Activated CD8-positive, alpha-beta T cell treated with anti-CD3 and anti-CD28 coated beads, Interleukin-2, amount 10 ng/mL, durations not matched to agents 7 days and 5 days (primary cell): ENCODE measurements at places on chromosomes 3 and 15. TPM values are rescaled to one million over a fixed set of nuclear protein-coding genes. Genes with fewer than 3 reads are reported as not detected.
A peak's percentile ranks its signal among the peaks of the same experiment; 100 is the strongest.

LDHAL6B gene
- total RNA-seq = not detected

IQCF2 gene
- total RNA-seq = not detected

LRRC31 gene
- total RNA-seq = not detected

ZNF148 gene
- 39.1 TPM for total RNA-seq

SNURF gene
- 10.3 TPM for total RNA-seq

TEX55 gene
- not detected for total RNA-seq

SLC35G2 gene
- total RNA-seq = 0.16 TPM

- peaks cover 26% of the 10 kb centered on the region for H3K4me1 ChIP-seq
- H3K36me3 ChIP-seq = no peaks in the 10 kb centered on the region
- peaks cover 5% of the 10 kb centered on the region for H3K27me3 ChIP-seq
- H3K27ac ChIP-seq = no peak overlapping the region
- peak; percentile 13 for DNase-seq
Observed at GRCh38 chr3:10556312-10556711, 50.9 kb upstream of the ATP2B2 start.

DNA sequence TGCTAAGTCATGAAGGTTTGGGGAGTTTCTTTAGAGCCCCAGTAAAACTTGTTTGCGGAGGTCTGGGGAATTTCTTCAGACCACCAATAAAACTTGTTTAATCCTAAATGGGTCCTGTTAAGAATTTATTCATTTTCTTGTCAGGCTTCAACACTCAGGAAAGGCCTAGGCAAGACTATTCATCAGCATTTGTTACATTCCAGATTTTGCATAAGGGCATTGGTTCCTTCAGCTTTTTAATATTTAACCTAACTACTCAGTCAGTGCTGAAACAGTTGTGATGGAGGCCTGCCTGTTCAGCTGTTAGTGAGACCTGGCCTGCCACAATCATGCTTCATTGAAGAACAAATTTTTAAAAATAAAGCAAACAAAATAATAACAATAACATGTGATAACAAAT is 954.2 kb upstream of the SEMA6D start:
- DNase-seq = no peak
- no peaks in the 10 kb centered on the region for H3K36me3 ChIP-seq
- no peaks in the 10 kb centered on the region for H3K27me3 ChIP-seq
- H3K27ac ChIP-seq = no peak overlapping the region
- no peak overlapping the region for H3K4me3 ChIP-seq
- H3K4me1 ChIP-seq = no peaks in the 10 kb centered on the region

- no peak for DNase-seq
- peaks cover 23% of the 10 kb centered on the region for H3K4me1 ChIP-seq
- H3K4me3 ChIP-seq = no peak overlapping the region
- peaks cover 37% of the 10 kb centered on the region for H3K36me3 ChIP-seq
Observed at GRCh38 chr15:63553388-63553791, 43.8 kb upstream of the FBXL22 start.

DNA sequence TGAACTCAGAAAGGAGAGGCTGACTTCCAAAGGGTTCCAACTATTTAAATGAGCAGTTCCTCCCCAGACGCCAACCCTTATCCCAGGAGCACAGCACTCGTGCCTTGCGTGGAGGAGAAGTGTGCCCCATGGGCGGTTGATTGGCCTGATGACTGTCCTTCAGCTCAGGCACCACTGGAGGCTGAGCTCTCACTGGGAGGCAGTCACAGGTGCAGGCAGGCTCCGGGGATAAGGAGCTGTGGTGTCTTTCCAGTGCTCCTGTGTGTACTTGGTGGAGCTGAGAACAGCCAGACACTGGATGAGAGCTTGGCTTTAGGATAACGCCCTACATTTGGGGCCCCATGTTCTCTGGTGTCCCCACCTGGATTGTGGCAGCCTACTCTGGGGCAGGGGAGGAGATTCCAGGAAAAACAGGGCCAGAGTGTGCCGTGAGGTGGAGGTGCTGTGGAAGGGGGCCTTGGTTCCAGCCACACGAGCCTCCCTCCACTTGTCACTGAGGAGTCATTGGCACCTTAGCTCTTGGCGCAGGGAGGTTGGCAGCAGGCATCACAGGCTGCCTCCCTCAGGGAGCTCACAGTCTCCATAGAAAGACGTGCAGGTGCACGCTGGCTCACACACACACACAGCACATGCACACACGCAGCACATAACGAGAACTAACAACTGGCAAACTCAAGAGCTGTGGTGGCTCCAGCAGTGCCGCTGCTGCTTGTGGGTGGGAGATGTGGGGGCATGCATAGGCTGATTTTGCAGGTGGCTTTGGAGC is 22.7 kb upstream of the EPHB3 start:
- no peak for DNase-seq
- H3K4me1 ChIP-seq = peaks cover 2% of the 10 kb centered on the region
- no peaks in the 10 kb centered on the region for H3K36me3 ChIP-seq
- H3K27ac ChIP-seq = no peak overlapping the region
- H3K27me3 ChIP-seq = peaks cover 24% of the 10 kb centered on the region

DNA sequence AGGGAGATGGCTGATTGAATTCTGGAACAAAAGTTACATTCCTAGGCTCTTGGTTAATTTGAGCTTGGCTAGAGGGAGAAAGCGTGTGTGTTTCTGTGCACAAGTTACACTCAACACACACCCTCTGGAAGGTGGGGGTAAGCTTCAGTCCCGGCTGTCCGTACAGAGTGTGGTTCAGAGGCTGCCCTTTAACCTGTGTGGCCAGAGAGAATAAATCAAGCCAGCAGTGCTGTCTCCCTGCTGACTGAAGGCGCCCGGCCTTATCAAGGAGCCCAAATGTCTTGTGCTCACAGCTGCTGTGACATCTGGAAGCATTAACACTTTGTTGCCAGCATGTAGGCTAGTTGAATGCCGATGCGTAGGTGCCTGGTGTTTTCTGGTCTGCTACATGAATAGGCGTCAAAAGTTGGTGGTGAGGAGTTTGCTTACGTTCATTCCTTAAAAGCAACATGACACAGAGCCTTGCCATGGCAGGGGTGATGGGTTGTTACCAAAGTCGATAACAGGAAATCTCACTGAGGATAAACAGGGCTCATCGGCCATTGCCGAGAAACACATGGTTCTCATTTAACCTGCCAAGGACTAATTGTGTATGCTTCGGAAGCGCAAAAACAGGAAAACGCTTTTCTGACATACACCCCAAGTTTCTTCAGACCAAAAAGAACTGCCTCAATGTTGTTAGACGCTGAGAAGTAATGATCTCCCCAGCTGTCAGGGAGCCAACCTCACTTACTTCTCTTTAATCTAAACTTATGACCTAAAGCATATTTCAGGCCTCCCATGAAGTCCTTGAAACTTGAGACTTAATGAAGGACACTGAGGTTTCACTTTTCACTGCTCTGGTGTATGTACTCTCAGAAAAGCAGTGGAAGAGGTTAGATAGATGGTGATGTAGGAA is 95.8 kb upstream of the CTDSPL start:
- peaks cover 13% of the 10 kb centered on the region for H3K27me3 ChIP-seq
- H3K4me1 ChIP-seq = peaks cover 5% of the 10 kb centered on the region
- no peak overlapping the region for H3K27ac ChIP-seq
- no peak overlapping the region for H3K4me3 ChIP-seq
- H3K36me3 ChIP-seq = no peaks in the 10 kb centered on the region

- peaks cover 2% of the 10 kb centered on the region for H3K27me3 ChIP-seq
- H3K36me3 ChIP-seq = no peaks in the 10 kb centered on the region
- H3K27ac ChIP-seq = no peak overlapping the region
- H3K4me1 ChIP-seq = no peaks in the 10 kb centered on the region
- DNase-seq = no peak
Observed at GRCh38 chr3:3209714-3210113, 30.2 kb upstream of the CRBN start.

DNA sequence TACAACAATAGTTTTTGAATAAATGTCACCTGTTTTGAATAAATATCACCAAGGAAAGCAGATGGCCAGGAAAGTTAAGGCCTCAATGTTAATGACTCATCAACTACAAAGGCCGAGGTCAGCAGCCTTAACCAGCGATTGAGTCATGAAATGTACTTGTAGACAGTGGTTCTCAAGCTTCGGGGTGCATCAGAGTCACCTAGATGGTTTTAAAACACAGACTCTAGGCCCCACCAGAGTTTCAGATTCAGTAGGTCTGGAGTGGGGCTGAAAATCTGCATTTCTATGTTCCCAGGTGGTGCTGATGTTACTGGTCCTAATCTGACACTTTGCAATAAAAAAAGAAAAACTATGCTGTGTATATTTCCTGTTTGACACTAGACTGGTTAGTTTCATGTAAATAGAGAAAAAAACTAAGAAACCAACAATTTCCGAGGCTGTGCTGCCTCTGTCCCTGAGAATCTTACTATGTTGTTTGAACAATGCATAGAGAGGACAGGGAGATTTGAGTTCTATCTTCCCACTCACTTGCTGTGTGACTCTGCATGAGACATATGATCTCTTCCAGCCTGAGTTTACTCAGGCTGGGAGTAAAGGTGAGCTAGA is 9.8 kb downstream of the RAB27A start:
- no peaks in the 10 kb centered on the region for H3K27me3 ChIP-seq
- DNase-seq = peak; percentile 66
- peak overlapping the region; percentile 57 for H3K4me3 ChIP-seq
- H3K36me3 ChIP-seq = peaks cover 67% of the 10 kb centered on the region

DNA sequence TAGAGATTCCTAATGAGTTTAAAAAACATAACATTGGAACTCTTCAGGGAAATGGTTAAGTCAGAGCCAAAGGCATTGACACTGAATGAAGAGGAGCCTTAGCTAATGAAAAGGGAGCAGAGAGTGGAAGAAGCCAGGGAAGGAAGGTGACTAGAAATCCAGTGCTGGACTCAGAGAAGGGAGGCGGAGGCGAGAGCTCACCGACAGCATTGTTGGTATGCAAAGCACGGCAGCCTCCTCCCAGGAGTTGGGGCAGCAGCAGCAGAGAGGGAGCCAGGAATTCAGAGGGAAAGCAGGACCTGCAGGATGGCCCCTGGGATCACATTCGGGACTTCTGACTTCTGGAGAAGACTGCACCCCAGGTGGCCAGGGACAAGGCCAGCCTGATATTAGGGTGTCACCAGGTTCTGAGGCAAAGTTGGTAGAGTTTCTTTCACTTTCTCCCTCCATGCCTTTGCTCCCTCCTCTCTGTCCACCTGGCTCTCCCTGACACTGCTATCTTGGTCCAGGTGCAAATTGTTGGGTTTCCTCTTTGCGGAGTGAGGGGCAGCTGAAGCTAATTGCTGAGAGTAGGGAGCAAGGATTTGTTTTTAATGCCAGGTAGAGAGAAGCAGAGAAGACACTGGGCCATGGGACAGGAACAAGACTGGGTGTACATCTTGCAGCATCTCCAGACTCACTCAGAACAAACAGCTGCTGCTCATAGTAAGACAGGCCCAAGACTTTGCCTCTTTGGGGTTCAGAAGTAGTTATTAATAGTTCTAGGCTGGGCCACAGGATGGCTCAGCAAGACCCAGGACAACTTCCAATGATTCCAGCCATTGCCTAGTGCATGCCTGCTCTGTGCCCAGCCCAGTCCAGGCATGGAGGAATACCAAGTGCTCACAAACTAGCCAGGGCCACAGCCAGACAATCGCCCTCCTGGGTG is 157.9 kb downstream of the TLE3 start:
- no peak for DNase-seq
- no peaks in the 10 kb centered on the region for H3K36me3 ChIP-seq
- no peak overlapping the region for H3K27ac ChIP-seq
- H3K27me3 ChIP-seq = peaks cover 30% of the 10 kb centered on the region
- H3K4me1 ChIP-seq = no peaks in the 10 kb centered on the region

DNA sequence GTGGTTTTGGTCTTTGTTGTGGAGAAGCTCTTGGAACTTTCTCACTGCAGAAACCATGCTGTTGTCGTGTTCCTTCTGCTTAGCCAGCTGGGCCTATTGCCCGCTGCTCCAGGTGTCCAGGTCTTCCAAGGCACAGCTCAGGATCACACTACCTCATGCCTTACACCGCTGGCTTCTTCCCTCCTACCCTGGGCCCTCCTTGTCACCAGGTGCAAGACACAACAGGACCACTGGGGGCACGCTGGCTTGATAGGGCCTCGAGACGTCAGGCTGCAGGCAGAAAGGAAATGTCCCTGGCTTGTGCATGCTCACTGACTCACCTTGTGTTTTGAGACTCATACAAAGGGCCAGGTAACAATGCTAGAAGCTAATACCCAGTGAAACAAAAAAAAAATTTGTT is 32.3 kb downstream of the PAQR9 start:
- DNase-seq = peak; percentile 30
- peaks cover 8% of the 10 kb centered on the region for H3K27me3 ChIP-seq
- H3K27ac ChIP-seq = no peak overlapping the region

DNA sequence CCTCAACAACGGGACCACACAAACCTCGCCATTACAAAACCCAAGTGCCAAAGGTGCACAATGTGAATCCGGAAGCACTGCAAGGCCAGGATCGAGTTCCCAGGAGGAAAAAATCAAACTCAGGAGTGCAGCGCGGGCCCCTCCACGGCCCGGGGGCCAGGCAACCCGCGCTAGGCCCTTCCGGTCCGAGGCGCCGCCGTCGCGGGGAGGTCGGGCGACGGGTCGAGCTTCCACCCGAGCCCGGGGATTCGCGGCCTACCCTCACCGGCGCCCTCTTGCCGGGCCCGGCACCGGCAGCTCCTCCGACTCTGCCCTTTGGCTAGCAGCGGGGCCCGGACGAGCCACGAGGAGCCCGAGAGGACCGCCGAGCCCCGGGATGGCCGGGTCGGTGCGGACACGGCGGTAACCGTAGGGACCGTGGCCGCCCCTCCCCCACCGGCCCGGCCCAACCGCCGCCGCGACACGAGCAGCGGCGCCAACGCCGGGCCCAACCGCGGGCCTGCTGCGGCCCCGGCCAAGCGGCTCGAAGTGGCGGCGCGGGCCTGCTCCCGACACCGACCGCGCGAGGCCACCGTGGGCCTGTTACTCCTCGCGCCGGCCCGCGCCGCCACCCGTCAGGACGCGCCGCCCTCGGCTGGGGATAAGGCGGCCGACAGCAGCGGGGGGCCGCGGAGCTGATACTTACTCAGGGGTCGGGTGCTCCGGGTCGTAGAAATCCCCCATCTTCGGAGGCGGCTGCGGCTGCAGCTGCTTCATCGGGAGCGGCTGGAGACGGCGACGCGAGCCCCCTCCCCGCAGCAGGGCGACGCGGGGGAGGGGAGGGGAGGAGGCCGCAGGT is 525 bp downstream of the SETD2 start:
- H3K4me3 ChIP-seq = peak overlapping the region; percentile 87
- peak overlapping the region; percentile 97 for H3K27ac ChIP-seq
- peak; percentile 74 for DNase-seq
- H3K27me3 ChIP-seq = no peaks in the 10 kb centered on the region
- peaks cover 45% of the 10 kb centered on the region for H3K4me1 ChIP-seq

DNA sequence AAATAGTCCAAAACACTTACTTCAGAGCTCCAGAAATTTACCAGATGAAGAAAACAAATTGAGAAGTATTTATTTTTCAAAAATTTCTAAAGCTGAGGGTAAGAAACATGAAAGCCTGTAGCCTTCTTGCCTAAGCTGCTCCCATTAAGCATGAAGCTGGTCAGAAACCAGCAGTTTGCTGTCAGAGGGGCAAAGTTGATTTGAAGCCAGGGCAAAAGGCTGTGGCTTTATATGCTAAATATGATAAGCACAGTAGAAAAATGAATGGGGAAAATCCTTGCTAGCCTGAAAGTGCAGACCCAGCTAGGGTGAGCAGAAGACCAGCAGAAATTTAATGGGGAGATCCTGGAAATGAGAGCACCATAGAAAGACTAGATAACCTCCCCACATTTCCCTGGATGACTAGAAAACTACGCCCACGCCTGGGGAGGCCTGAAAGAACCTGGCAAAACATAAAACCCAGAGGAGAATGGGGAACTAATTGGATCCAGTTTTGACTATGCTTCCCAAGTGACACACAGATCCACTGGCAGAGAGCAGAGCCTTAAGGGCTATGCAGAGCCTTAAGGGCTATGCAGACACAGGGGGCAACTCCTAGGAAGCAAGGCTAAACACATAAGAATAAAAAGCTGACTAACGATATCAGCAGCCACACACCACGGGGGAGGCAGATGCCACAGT is 43.0 kb upstream of the HEG1 start:
- peaks cover 3% of the 10 kb centered on the region for H3K36me3 ChIP-seq
- no peak overlapping the region for H3K27ac ChIP-seq
- peaks cover 11% of the 10 kb centered on the region for H3K27me3 ChIP-seq
- no peak for DNase-seq
- no peak overlapping the region for H3K4me3 ChIP-seq
